ENCODE measurements at places on chromosomes 11 and 22. TPM values are rescaled to one million over a fixed set of nuclear protein-coding genes. Genes with fewer than 3 reads are reported as not detected.

The APOL5 gene
- total RNA-seq, result not detected

DNA sequence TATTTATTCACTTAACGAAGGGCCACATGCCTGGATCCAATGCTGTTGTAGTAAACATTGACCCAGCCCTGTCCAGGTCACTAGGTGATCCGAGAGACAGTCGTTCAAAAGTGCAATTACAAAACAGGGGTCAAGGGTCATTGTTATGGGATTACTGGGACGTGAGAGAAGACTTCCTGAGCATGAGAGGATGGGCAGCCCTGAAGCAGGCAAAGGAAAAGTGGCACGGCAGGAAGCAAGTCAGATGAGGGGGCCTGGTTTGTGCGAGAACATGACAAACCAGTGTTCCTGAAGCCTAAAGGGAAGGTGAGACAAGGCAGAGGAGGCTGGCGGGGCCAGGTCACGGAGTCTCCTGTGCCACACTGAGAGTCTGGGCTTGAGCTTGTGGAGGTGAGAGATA is 15.8 kb upstream of the MMP20 start:
- DNase-seq, result no peak

DNA sequence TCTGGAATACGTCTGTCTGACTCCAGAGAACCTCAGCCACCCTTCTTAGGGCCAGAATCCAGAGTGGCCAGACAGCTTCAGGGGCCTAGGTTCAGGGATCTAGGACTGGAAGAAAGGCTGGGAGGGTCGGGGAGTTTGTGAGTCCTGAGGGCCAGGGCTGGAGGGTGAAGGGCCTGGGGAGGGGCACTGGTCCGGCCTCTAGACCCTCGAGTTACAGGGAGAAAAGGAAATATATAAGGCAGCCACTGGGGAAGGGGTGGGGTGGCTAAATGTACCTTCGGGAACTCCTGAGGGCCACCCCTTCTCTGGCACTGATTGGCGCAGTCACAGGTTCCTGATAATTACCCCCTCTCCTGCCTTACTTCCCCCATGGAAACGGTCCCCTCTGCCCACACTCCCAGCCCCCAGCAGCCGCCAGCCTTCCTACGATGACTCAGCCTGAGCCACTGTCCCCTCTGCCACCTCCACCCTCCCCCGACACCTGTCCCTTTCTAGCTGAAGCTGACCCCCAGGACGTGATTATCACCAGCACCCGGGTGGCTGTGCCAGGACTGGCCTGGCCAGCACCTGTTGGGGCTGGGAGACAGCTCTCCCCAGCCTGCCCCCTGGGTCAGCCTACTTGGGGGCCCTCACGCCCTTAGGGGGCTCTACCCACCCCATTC is 26.4 kb downstream of the MB start:
- DNase-seq, result no peak

DNA sequence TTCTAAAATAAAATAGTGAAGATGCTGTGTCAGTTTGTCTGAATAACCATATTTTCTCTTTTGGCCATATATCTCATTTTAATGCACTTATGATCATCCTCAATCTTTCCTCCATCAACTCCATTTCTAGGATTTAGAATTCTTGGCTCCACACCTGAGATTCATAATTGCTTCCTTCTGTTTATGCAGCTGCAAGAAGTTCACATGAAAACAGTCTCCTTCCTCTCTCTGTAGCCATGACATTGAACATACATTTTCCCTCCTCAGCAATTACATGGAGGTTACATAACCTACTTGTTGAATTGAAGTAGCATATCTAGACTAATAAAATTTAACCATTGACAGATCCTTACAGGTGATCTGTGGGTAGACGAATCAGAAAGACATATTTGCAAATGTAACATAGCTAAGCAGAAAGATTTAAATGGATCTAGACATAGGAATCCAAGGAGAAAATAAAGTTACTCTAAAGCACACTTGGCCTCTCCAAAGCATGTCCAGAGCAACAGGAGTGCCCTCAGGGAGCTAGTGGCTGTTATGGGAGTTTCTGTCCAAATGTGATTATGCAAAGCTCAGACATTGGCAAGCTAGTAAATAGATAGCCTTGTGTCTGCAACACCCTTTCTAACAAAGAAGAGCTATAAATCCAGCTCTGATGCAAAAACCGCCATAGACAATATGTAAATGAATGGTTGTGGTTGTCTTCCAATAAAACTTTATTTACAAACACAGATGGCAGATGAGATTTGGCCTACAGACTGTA is 119.9 kb upstream of the MPPED2 start:
- no peak for DNase-seq

The TRIM29 gene
- 126 TPM for total RNA-seq

- DNase-seq, result no peak
These were observed 38.6 kb downstream of the SHISA8 start for GRCh38 chr22:41876275-41876674.

DNA sequence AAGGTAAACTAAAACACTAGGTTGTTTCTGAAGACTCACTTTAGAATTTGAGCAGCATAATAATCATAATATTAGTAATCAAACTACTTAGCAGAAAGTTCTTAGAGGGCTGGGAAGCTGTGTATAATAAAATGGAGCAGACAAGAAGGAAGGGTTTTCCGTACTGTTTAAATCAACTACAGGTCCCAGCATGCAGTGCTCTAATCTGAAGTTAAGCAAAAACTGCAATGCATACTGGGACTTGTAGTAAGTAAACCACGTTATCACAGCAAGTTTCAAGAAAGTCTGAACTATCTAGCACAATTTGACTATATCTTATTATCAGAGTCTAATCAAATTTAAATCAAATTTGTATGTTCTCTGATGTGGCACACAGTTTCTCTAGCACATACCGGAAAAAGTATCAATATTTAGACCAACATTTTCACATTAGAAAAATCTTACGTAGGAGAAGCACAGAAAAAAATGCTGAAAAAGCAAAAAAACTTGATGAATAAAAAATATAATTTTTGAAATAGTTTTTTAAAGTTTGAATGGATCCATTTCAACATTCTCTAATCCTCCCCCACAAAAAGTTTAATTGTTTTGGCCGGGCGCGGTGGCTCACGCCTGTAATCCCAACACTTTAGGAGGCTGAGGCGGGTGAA is 8.2 kb downstream of the PHF21A start:
- DNase-seq, result peak; percentile 49
